Lower lobe of right lung (tissue), 2 donors: ENCODE measurements at places on chromosomes 7 and 10. TPM values are rescaled to one million over a fixed set of nuclear protein-coding genes. Genes with fewer than 3 reads are reported as not detected.
A peak's percentile ranks its signal among the peaks of the same experiment; 100 is the strongest.

The SNX10 gene
- 85.1 TPM for total RNA-seq

The ZP3 gene
- total RNA-seq: not detected

The ABCB4 gene
- not detected for total RNA-seq

The FOXI2 gene
- not detected for total RNA-seq

The KAZALD1 gene
- total RNA-seq: 9.9 TPM

The SDK1 gene
- 10.0 TPM for total RNA-seq

The MRLN gene
- not detected for total RNA-seq

The SPDYE2 gene
- total RNA-seq: not detected

The MMD2 gene
- total RNA-seq: not detected

- DNase-seq: no peak
- H3K27ac ChIP-seq: no peak overlapping the region
- H3K36me3 ChIP-seq: no peaks in the 10 kb centered on the region
- peaks cover 7% of the 10 kb centered on the region for H3K27me3 ChIP-seq
Observed at GRCh38 chr10:1424648-1425047, 312.7 kb downstream of the ADARB2 start.

- no peaks in the 10 kb centered on the region for H3K4me1 ChIP-seq
- DNase-seq: no peak
- no peak overlapping the region for H3K4me3 ChIP-seq
- H3K36me3 ChIP-seq: no peaks in the 10 kb centered on the region
Observed at GRCh38 chr10:62934258-62934657, 118.1 kb upstream of the EGR2 start.

DNA sequence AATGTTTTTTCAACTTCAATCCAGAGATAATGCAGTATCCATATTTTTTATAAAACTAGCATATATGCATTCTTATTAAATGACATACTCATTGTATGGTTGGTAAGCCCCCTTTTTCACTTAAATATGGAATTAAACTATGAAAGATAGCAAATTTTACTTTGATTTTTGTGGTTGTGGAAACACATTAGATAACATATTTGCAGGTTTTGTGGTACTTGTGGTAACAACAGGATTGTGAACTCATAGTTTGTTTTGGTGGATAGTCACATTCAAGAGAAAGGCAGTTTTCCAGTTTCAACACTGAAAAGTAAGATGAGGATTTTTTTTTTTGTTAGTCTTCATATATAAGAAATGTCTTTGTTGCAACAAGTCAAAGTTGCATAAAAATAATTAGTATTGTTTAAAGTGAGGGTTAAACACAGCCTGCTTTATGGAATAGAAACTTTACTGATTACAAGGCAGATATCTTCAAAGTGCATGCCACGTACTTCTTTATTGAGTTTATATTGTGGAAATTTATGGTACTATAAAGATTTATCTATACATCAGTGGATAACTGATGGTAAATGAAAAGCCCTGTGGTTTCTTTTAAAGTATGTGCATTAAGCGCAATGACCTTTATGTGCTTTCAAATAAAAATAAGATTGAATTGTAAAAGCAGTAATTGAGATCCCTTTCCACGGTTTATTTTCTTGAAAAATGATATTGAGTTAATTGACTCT is 39.7 kb upstream of the SEMA3D start:
- no peak overlapping the region for H3K4me3 ChIP-seq
- H3K27ac ChIP-seq: no peak overlapping the region
- H3K36me3 ChIP-seq: no peaks in the 10 kb centered on the region
- no peaks in the 10 kb centered on the region for H3K4me1 ChIP-seq
- DNase-seq: no peak

DNA sequence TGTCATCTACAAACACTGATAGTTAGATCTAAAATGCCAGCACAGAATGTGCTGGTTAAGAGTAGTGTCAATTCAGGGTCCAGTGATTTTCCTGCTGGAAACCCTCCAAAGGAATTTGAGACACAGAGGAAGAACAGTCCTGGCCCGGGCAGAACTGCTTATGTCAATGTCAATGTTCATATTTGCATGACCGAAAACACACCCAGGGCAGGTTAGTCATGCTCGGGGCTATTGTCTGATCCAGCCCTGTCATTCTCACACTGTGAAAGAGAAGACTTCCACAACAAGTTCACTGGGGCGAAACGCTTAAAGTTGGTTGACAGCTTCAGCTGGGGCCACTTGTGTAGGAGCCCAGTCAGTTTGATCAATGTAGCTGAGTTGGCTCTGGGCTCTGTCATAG is 139.3 kb downstream of the C1GALT1 start:
- no peaks in the 10 kb centered on the region for H3K4me1 ChIP-seq
- H3K27ac ChIP-seq: no peak overlapping the region
- H3K27me3 ChIP-seq: no peaks in the 10 kb centered on the region
- H3K4me3 ChIP-seq: no peak overlapping the region
- DNase-seq: no peak

DNA sequence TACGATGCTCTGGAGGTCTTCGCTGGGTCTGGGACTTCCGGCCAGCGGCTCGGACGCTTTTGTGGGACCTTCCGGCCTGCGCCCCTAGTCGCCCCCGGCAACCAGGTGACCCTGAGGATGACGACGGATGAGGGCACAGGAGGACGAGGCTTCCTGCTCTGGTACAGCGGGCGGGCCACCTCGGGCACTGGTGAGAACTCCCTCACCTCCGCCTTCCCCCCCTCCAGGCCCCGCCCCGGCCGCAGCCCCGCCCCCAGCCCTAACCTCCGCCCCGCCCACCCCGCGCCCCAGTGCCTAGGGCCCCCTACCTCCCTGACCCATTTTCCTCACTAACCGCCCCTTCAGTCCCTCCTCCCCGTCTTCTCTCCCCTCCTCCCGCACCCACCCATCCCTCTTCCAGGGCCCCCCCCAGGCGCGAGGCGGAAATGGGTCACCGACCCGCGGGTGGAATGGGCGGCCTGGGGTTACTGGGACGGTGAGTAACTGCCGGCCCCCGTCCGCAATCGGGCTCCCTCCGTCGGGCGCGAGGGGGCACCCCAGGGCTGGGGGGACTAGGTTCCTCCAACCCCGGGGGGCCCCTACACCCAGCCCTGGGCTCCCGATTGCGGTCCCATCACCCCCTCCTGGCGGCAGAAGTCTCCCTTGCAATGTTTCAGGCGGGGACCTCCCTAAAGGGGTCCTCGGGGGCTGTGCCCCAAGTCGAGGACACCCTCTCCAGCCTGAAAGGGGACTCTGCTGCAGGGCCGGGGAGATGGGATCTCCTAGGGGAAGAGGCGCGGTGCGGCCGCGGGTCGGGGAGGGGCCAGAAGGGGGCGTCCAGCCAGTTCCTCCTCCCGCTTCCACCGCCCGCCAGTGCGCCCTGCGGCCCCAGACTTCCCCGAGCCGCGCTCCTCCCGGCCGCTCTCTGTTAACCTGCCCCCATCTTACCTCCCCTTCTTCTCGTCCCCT is 2.1 kb downstream of the PCOLCE start:
- H3K4me3 ChIP-seq: peak overlapping the region; percentile 71
- H3K36me3 ChIP-seq: no peaks in the 10 kb centered on the region
- peak; percentile 85 for DNase-seq
- peaks cover 13% of the 10 kb centered on the region for H3K4me1 ChIP-seq
- H3K27ac ChIP-seq: peak overlapping the region; percentile 51

DNA sequence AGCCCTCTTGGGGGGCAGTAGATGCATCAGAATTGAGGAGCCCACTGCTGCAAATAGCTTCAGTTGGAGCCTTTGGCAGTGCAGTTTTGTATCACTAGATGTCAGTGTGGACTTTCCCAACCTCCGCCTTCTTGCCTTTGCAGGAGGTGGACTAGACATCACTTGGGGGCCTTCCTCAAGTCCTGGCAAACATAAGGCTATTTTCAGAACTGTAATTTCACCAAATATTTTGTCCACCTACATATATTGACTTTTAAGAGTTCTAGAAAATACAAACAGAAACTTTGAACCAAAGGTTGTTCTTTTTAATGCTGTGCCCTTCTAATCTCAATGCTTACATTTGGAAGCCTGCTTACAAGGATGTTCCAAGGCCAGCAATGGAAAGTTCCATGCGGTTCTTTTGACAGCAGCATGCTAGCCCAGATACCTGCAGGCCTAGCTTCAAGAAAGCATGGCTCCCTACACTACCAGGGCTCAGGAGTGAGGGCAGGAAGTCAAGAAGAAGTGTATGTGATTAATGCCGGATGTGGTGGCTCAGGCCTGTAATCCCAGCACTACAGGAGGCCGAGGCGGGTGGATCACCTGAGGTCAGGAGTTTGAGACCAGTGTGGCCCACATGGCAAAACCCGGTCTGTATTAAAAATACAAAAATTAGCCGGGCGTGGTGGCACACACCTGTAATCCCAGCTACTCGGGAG is 8.0 kb upstream of the ZNRF2 start:
- H3K4me1 ChIP-seq: peaks cover 11% of the 10 kb centered on the region
- H3K4me3 ChIP-seq: no peak overlapping the region
- no peaks in the 10 kb centered on the region for H3K27me3 ChIP-seq
- DNase-seq: no peak
- H3K27ac ChIP-seq: no peak overlapping the region

DNA sequence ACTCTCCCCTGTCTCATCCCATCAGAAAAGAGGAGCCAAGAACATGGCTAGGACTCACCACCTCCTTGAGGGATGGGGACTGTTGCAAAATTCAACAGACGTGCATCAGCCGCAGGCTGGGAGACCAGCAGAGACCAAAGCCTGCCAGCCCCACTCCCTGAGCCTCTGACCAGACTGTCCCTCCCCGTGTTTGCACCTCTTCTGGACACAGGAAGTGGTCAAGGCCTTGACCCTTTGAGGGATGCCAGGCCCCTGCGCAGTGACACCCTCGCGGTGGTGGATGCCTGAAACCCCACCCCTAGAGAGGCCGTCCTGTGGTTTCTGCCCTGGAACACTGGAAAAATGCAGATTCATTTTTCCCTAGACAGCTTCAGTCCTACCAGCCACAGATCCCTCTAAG is 128.4 kb upstream of the TCF7L2 start:
- H3K4me1 ChIP-seq: no peaks in the 10 kb centered on the region
- H3K4me3 ChIP-seq: no peak overlapping the region
- H3K27ac ChIP-seq: no peak overlapping the region

GRCh38 chr10:35927990-35928488 is 285.9 kb upstream of the FZD8 start:
- H3K27me3 ChIP-seq: no peaks in the 10 kb centered on the region
- no peak for DNase-seq
- H3K36me3 ChIP-seq: no peaks in the 10 kb centered on the region
- no peaks in the 10 kb centered on the region for H3K4me1 ChIP-seq
- H3K27ac ChIP-seq: no peak overlapping the region

- no peaks in the 10 kb centered on the region for H3K4me1 ChIP-seq
- no peak overlapping the region for H3K27ac ChIP-seq
- no peak for DNase-seq
- no peak overlapping the region for H3K4me3 ChIP-seq
Observed at GRCh38 chr10:69828144-69828870, 26.6 kb downstream of the COL13A1 start.

DNA sequence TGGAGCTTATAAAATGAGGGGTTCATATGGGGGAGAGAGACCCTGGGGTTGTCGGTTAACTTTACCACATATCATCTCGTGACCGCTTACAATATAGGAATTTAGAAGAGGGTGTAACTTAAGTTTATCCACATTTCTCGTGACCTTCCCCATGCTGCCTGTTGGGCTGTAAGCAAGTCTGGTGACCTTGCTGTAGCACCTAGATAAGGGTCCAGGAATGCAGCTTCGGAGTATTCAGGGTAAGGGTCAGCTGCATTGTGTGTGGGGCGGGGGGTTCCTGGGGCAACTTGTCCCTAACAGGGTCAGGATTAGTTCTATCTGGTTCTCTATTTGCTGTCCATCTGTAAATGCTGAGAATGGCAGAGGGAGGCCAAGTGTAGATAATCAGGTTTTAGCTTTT is 1.3 kb upstream of the CHST3 start:
- H3K36me3 ChIP-seq: no peaks in the 10 kb centered on the region
- H3K4me3 ChIP-seq: no peak overlapping the region
- H3K4me1 ChIP-seq: peaks cover 24% of the 10 kb centered on the region

DNA sequence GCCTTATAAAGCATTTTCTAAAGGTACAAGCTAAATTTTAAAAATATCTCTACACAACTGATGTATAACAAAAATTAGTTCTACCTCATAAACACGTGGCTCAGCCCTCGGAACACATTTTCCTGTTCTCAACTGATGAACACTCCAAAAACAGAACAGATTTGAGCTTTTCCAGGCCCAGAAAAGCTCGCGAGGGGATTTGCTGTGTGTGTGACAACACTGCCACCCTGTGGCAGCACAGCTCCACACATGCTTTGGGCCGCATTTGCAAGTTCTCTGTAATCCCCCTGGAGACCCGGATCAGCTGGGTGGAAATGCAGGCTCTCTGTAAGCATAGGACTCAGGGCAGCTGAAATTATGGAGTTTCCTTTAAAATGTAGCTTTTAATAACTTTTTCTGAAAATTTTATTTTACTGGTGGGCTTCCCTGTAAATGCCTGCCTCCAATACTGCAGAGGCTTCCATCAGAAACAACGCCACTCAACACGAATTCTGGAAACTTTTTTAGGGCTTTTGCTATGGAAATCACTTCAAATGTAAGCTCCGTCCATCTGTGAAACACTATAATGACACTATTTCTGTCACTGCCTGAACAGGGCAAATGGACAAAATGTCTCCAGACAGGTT is 155.5 kb downstream of the COBL start:
- no peak overlapping the region for H3K4me3 ChIP-seq

DNA sequence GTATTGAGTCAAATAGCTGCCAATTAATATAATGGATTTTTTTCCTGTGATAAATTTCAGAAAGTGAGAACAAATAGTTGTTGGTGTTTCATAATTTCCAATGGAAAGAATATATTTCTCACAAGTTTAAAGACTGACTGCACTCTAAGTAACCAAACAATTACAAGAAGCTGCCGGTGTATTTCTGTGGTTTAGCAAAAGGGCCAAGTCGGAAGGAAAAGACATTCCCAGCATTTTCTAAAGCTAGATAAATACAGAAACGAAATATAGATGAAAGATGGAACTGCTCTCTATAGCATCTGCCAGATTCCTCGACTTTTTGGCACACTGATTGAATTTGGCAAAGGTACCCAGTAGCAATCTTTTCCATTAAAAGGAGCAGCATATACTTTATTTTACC is 92.7 kb upstream of the MKX start:
- no peak overlapping the region for H3K4me3 ChIP-seq
- DNase-seq: no peak
- no peaks in the 10 kb centered on the region for H3K27me3 ChIP-seq
- H3K36me3 ChIP-seq: no peaks in the 10 kb centered on the region
- no peak overlapping the region for H3K27ac ChIP-seq

DNA sequence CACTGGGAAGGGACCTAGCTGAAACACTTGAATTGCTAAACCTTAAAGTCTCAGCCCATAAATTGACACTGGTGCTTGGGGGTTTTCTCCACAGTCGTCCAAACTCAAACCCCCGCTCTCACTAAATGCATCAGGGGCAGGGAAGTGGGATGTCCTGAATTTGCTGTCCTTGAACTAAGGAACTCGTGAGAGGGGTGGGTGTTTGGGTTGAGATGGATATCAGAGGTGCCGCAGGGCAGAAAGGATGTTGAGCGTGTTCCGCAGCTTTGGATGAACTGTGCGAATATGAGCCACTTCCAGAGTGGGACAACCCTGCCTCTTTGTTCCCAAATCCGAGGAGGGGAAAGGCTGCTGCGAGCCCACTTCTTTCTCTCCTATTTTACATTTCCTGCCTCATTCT is 90.3 kb upstream of the LYZL2 start:
- H3K36me3 ChIP-seq: no peaks in the 10 kb centered on the region
- no peak overlapping the region for H3K27ac ChIP-seq
- no peaks in the 10 kb centered on the region for H3K4me1 ChIP-seq

- no peak overlapping the region for H3K27ac ChIP-seq
- no peaks in the 10 kb centered on the region for H3K36me3 ChIP-seq
- peaks cover 11% of the 10 kb centered on the region for H3K27me3 ChIP-seq
- H3K4me1 ChIP-seq: no peaks in the 10 kb centered on the region
- peak; percentile 20 for DNase-seq
Observed at GRCh38 chr7:2924866-2925840, 81.0 kb upstream of the GNA12 start.

- H3K4me3 ChIP-seq: no peak overlapping the region
- H3K36me3 ChIP-seq: no peaks in the 10 kb centered on the region
- no peaks in the 10 kb centered on the region for H3K4me1 ChIP-seq
- peak; percentile 42 for DNase-seq
Observed at GRCh38 chr7:157762824-157763223, 426.0 kb downstream of the DNAJB6 start.
